ENCODE measurements at places on chromosomes 6 and 20.

- DNase-seq = no peak
Measured at GRCh38 chr6:139611327-139612134, 237.1 kb upstream of the CITED2 start.

DNA sequence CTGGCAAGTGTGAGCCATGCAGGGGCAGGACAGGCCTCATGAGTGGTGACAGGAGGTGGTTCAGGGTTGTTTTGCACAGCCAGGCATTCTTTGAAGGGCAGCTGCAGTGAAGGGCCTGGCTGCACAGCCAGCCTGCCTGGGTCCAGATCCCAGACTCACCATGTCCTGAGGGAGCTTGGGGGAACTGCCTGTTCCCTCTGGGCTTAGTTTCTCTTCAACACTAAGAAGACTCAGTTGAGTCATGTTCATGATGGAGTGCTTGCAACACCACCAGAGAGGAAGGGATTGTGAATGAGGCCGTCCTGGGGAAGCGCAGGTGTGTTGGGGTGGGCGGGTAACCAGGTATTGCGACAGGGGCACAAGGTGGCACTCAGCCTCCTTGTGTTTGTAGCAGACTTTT, 102.4 kb downstream of the CDH26 start:
- DNase-seq = no peak

GRCh38 chr6:47665112-47665511, 33.3 kb upstream of the ADGRF4 start:
- DNase-seq = no peak

DNA sequence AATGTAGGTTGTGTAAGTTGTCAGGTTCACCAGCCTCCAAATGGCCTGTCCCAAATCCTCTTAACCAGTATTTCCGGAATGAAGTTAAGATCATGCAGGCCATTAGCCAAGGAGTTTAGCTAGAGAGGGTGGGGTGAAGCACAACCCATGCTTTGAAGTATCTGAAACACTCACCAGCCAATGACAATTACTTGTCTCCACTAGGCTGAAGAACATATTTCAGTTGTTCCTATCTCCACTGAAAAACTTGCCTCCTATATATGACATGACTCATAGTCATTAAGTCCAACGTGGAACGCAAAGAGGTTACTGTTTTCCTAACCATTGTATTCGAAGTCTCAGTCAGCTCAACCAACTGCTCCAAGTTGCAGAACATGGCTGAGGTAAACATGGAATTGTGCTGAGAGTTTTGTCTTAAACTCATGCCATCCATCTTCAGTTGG, 37.4 kb upstream of the TNFAIP3 start:
- no peak for DNase-seq

DNA sequence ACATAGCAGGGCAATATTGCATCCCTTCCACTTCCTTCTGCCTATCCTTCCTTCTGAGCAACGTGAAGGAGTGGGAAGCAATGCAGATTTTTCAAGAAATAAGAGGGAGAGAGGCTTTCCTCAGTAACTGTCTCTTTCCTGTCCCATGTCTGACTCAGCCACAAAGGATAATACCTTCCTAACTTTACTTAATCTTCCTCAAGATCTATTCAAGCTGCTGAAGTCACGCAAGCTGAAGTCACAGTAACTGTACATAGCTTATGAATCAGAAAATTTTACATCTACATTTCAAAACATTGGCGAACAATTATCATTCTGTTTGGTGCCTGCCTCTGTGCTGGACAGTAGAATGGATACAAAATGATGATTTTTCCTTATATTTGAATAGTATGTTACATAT, 86.4 kb upstream of the POU3F2 start:
- DNase-seq = no peak

- no peak for DNase-seq
Measured at GRCh38 chr6:128725271-128726233, 157.4 kb upstream of the LAMA2 start.

DNA sequence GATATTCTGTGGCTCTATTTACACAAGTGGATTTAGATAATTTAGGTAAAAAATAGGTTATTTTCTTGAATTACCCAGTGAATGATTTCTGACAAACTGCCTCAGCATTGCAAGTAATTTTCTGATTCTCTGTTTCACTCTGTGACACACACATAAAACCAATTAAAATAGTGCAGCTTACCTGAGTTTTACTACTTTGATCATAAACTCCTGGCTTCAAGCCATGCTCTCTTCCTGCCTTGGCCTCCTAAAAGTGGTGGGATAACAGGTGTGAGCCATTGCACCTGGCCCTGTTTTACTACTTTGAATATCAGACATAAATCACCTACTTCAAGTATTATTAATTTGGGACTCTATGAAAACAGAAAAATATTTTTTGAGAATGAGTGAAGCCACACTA, 462.9 kb downstream of the ADGRB3 start:
- DNase-seq = no peak

DNA sequence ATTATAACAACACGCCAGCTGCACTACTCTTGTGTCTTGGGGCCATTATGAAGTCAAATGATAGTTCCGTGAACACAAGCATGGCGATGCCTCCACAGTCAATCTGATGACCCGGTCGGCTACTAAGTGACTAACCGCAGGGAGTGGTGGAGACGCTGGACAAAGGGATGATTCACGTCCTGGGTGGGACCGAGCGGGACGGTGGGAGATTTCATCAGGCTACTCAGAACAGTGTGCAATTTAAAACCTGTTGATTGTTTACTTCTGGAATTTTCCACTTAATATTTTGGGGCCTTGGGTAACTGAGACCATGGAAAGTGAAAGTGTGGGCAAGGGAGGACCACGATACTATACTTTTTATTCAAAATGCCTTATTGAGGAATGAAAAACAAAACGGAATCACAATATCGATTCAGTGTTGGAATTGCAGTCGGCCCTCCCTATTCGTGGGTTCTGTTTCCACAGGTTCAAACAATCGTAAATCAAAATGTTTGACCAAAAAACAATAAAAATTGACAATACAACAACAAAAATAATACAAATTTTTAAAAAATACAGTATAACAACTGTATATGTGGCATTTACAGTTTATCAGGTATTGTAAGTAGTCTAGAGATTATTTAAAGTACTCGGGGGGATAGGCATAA, 66.5 kb downstream of the MYLK4 start:
- no peak for DNase-seq
